HT1080 (cell line): ENCODE measurements at places on chromosomes 12 and 14. TPM values are rescaled to one million over a fixed set of nuclear protein-coding genes. Genes with fewer than 3 reads are reported as not detected.

DNA sequence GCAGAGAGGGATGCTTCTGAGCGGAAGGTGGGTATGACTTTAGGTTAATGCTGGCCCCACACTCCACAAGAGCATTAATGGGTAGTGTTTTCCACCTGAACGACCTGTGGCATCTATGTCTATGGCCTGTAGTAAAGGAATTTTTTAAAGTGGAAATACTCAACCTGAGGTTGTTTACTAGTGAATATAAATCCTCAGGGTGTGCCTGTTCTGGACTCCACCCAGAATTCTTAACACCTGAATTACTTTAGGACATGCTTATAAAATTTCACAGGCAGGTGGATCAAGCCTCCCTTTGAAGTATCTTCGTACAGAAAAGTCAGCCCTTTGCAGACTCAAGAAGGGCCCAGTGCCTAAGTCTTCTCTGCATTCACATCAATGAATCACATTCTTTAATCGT, 196.1 kb downstream of the ESR2 start:
- no peak for DNase-seq

Gene TAS2R13
- 0.13 and 0.42 TPM in 2 replicates for total RNA-seq

DNA sequence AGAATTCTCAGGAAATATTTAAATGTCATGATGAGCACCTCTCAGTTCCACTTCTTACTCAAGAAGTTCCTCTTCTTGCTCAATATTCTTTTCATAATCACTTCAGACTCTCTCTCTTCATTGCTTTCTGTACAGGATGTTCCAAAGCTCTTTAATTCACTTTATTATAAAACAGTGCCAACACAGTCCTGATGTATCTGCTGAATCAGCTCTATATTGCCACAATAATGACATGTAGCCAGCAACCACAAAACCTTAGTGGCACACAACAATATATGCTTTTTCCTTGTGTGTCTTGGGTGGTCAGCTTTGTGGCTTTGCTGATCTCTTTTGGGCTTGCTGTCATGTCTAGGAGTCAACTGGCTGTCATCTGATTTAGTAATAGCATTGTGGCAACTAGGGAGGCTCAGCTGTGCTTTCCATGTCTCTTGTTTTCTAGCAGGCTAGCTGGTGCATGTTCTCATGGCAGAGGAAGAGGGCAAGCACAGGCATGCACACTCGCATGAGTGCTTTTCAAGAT, 52.8 kb upstream of the SLC2A13 start:
- peak; percentile 28 for DNase-seq

GRCh38 chr14:97178781-97179180, 381.6 kb downstream of the VRK1 start:
- DNase-seq, result peak; percentile 87

Gene SCAF11
- 67.1 and 67.4 TPM in 2 replicates for total RNA-seq

Gene CCDC197
- total RNA-seq, result not detected in 2 replicates

DNA sequence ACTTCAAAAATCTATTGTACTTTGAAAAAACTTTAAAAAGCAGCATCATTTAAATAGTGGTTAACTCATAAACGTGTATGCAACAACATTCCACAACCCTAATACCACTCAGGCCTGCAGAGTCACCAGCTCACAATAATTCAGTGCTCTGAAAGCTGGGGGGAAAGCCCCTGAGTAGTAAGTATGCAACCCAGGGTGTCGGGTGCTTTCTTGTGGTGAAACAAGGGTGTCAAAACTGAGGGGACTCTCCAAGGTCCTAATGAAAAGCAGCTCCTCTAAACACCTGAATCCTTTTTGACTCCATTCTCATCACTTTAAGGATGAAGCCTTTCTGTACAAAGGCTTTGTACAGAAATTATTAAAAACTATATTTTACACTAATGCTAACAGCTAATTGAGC, 33.7 kb downstream of the FGFR1OP2 start:
- DNase-seq, result no peak

DNA sequence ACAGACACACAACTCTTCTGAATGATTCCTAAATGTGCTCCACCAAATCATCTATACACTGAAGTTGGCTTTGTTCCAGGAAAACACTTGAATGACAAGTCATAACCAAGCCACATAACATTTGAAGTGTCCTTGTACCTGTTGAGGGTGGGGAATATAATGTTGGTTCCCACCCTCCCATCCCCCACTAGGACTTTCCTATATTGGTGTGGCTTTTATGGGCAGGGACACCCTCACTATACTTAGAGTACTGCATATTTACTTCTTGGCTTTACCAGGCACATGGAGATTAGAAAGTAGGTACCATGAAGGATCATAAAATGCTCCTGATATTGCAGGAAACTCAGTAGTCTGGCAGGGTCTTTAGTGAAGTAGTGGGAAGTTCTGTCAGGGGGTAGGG, 9.7 kb upstream of the BHLHE41 start:
- no peak for DNase-seq

Gene OR6C2
- not detected in 2 replicates for total RNA-seq

GRCh38 chr14:74140374-74140850, 55.7 kb downstream of the LIN52 start:
- DNase-seq, result no peak

Gene CAPZA3
- not detected in 2 replicates for total RNA-seq

Gene STAC3
- 0.10 and 0.27 TPM in 2 replicates for total RNA-seq

- no peak for DNase-seq
Measured at GRCh38 chr12:53808023-53808705, 56.4 kb upstream of the CISTR start.

DNA sequence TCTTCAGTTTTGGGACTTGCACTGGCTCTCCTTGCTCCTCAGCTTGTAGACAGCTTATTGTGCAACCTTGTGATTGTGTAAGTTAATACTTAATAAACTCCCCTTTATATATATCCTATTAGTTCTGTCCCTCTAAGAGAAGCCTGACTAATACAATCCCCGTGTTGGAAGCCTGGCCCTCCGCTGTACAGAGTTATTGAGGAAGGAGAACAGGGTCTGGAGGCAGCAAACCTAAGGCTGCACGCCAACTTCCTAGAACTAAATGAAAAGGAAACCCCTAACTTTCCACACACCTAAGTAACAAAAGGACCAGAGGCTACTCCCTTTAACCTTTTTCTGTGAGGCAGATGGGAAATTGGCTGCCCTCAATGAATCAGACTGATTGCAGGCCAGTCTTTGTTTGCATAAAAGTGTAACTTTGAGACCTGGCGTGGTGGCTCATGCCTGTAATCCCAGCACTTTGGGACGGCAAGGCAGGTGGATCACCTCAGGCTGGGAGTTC, 42.6 kb upstream of the LIMA1 start:
- DNase-seq, result no peak

GRCh38 chr12:70402597-70402996, 36.5 kb downstream of the KCNMB4 start:
- DNase-seq, result no peak

Gene KLRK1
- total RNA-seq, result not detected in 2 replicates

DNA sequence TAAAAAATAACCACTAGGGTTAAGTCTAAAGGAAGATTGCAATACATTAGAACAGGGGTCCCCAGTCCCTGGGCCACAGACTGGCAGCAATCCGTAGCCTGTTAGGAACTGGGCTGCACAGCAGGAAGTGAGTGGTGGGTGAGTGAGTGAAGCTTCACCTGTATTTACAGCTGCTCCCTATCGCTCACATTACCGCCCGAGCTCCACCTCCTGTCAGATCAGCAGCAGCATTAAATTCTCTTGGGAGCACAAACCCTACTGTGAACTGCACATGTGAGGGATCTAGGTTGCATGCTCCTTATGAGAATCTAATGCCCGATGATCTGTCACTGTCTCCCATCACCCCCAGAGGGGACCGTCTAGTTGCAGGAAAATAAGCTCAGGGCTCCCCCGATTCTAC, 15.5 kb downstream of the ADGRD1 start:
- no peak for DNase-seq

GRCh38 chr12:29158115-29158763, 9.2 kb downstream of the FAR2 start:
- DNase-seq, result no peak

DNA sequence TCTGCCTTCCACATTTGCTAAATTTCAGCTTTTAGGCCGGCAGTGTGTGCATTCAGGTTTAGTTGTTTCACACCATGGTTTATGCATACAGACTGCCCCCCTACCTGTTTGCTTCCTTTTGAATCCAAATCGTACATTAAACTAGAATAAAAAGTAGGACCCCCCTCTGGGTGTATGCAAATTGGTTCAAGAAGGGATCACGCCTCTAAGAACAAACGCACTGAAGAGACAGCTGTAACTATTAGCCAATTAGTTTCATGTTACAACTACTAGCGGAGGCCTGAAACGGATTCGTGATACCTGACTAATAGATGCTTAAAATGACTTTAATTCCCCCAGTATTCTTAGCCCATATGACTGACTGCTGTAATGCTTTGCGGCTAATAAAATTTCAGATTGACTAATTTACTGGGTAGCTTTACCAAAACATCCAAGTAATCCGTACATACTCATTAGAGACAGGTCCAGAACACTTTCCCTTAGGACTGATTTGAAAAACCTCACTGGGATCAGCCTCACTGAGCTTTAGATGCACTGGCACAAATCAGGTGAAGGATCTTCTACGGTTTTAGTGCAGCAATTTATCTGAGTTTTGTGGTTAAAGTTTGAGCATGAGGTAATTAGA, 411.8 kb downstream of the NPAS3 start:
- DNase-seq, result no peak

Gene NDUFB1
- total RNA-seq, result 142 and 248 TPM in 2 replicates

DNA sequence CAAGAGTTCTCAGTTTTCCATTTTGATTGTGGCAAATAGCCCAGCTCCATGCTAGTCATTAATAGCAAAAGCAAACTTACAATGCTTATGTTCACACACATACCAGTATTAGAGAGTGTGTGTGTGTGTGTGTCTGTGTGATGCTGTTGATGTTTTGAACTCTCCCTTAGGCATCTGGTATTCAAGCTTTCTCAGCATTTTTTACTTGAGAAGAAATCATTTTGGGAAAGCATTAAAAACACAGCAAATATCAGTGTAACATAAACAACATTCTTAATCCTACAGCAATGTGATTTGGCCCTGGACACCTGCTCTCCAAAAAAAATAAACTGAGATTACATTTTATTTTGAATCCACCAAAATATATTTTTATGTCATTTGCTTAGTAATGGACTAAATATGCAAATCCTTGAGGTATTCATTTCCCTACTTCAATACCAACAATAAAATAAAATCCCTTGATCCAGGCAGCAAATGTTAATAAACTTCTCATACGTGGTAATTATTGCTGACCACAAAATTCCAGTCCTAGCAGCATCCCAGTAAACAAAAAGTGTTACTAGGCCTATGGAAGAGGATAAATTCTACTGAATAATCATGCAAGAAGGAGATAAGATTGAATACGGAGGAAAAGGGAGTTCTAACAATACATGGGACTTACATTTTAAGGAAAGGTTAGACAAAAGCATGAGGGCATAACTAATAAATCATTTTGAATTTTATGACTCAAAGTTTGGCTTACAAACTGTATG, 249.5 kb upstream of the CLEC14A start:
- DNase-seq, result no peak

Gene IGF1
- total RNA-seq, result not detected in 2 replicates

DNA sequence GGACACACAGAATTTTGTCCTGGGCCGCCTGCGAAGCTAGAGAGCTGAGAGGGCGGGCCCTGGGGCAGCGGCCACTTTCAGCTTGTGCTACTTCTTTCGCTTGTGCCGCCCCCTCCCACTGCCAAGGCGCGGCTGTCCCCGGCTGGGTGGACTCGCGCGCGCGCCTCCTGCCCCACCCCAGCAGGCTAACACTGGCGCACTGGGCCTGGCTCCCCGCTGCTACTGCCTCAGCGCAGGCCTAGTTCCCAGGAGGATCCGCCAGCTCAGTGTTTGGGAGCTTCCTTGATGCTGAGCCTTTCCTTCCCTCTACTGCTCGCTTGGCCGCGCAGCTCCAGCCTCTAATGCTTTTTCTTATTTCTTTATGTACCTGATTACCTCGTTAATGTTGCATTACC, 27.4 kb upstream of the METAP2 start:
- no peak for DNase-seq

GRCh38 chr12:103676893-103677292, 89.8 kb downstream of the STAB2 start:
- DNase-seq, result no peak

DNA sequence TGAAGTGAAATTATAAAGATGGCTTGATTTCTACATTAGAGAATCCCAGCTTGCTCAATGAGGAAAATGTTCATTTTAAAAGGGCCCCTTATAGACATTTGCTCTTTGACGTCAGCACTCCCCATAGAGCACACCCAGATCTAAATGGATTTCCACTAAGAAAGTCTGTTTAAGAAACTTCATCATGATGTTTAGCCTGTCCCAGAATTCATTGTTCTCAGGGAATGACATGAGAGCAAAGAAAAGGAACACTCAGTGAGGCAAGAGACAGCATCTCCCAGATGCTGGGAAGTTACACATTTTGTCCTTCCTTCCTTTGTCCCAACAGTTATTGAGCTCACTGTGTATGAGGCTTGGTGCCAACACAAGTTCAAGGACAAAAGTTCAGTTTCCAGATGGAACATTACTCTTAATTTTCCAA, 4.9 kb downstream of the PHLDA1 start:
- DNase-seq, result peak; percentile 76

DNA sequence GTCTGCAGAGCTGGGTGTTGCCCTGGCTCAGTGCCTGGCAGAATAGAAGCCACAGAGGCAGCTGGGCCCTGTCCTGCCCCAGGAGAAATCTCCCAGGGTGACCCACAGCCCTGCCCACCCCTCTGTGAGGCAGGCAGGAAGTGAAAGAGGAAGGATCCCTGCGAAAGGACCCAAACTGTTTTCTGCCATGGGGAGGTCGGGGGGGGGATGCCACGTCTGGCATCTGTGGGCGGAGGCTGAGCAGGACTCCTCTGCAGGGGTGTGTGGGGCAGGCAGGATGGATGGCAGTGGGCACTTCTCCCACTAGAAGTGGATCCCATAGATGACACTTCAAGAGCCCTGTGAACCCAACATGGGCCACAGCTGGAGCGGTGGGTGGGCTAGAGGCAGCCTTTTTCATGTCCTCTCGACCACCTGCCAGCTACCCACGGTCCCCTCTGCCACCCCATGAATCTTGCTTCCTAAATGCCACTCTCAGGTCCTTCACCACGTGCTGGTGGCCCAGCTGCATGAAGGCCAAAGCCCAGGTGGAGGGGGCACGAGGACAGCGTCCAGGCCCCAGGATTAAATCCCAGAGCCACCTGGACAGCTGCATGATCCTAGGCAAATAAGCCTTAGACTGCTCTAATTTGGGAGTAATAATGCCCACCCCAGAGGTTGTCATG, 3.6 kb downstream of the PAPLN start:
- DNase-seq, result no peak

Gene OVCH1
- total RNA-seq, result not detected in 2 replicates

Gene AQP2
- not detected in 2 replicates for total RNA-seq

GRCh38 chr12:68159681-68160304, at the start of gene IFNG:
Gene IFNG, minus strand, starts transcription at chr12:68159740. Its CDS starts 125 bp downstream, at chr12:68159615.
- DNase-seq, result no peak

GRCh38 chr12:92938638-92939037, 9.5 kb upstream of the EEA1 start:
- DNase-seq, result no peak

Gene NAV3
- total RNA-seq, result 59.7 and 71.0 TPM in 2 replicates

Gene RNASE2
- not detected in 2 replicates for total RNA-seq

- peak; percentile 68 for DNase-seq
Measured at GRCh38 chr14:53109105-53110041, 43.8 kb downstream of the DDHD1 start.

DNA sequence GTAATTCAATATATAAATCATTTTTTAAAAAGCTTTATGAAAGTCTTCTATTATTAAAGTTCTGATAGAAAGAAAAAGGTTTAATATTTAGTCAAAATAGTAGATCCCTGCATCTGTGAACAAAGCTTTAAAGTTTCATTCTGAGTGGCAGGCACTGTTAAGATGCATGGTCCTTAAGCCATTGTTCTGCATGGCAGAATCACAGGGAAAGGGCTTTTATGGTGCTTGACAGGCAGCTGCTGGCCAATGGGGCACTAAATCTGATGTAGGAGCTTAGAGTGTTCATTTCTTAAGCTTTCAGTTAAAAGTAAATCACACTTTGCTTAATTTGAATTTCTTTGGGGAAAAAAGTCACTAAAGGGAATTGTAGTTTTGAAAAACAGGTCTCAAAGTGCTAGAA, 148.2 kb downstream of the PLEKHA5 start:
- DNase-seq, result no peak
